ENCODE measurements at places on chromosomes 1 and 21.

GRCh38 chr1:68285046-68285445, 52.7 kb upstream of the WLS start:
- no peak for DNase-seq

GRCh38 chr1:78651241-78651640, 1.6 kb downstream of the IFI44 start:
- no peak for DNase-seq

GRCh38 chr1:8133190-8133589, 107.1 kb upstream of the ERRFI1 start:
- no peak for DNase-seq

DNA sequence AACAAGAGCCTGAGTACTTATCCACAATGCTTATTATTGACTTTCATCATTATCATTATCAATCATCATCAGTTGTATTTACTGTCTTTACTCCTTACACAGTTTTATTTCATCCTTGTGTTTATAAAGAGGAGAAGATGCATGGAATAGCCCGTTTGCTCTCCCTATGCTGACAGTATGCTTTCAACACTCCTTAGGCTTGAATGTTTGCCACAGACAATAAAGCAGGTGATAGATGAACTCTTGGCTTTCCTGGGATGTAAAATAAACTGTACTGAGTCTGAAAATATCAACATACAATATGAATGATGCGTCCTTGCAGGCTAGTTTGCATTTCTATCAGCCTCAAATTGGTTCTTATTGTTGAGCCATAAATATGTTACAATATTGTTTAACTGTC, 891.8 kb upstream of the NCAM2 start:
- no peak for DNase-seq

GRCh38 chr1:207362962-207363860, 41.7 kb downstream of the CD55 start:
- DNase-seq, result no peak

DNA sequence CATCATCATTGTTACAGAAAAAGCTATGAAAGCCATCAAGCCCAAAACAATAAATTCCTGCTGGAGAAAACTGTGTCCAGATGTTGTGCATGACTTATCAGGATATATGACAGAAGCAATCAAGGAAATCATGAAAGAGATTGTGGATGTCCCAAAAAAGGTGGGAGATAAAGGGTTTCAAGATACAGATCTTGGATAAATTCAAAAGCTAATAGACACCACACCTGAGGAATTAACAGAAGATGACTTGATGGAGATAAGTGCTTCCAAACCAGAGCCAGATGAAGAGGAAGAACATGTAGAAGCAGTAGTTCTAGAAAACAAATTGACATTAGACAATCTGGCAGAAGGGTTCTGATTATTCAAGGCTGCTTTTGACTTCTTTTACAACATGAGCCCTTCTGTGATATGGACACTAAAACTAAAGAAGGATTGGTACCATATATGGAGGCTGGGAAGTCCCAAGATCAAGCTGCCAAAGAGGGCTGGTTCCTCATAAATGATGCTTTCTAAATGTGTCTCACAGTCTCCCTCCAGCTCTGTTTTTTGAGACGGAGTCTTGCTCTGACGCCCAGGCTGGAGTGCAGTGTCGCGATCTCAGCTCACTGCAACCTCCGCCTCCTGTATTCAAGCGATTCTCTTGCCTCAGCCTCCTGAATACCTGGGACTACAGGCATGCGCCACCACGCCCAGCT, 32.1 kb upstream of the LRIG2 start:
- DNase-seq, result no peak

- no peak for DNase-seq
These were observed 415.4 kb downstream of the TTLL7 start for GRCh38 chr1:83583351-83584014.

- DNase-seq, result no peak
These were observed 20.1 kb upstream of the TRIM33 start for GRCh38 chr1:114531094-114531493.

DNA sequence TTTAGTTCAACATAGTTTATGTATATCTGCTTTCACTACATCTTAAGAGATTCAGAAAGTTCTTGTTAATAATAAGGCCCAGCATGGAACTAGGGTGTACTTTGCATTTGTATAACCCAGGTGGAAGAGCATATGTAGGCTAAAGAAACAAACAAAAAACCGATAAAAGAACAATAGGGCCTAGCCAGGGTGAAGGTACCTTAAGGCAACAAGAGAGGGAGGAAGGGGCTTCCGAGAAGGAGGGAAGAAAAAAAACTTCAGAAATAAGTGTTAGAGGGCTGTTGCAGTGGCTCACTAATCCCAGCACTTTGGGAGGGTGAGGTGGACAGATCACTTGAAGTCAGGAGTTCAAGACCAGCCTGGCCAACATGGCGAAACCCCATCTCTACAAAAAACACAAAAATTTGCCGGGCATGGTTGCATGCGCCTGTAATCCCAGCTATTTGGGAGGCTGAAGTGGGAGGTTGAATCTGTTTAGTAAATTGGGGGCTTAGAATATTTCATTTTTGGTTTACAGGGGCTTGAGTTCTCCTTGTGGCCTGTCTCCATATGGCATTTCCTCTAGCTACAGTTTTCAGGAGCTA, 4.7 kb upstream of the SPATA45 start:
- DNase-seq, result no peak

DNA sequence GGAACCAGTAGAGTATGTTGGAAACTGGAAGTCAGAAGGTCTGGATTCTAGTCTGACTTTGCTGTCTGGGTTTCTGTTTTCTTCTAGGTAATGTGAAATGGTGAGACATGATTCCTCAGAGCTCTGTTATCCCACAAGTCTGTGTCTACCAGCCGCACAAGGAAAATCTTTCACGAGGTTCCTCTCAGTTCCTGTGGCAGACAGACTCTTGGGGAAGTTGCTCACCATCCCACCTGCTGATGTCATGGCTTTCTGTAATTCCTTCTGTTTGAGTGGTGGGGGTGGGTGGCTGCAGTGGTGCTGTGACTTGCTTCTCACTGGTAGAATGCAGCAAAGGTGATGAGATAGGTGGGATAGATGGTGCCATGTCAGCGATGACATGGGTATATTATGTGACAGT, 17.1 kb upstream of the SCMH1 start:
- DNase-seq, result no peak

GRCh38 chr1:93681101-93681988, at the start of gene BCAR3:
TSS of gene BCAR3 (minus strand) at chr1:93681837. CDS start at chr1:93674930, 6,907 bp downstream.
- no peak for DNase-seq

- no peak for DNase-seq
These were observed 61.6 kb downstream of the HS2ST1 start for GRCh38 chr1:86975993-86976550.

GRCh38 chr1:13702425-13703127, 2.6 kb downstream of the PRDM2 start:
- DNase-seq, result no peak

GRCh38 chr1:154483941-154484803, 17.8 kb upstream of the TDRD10 start:
- DNase-seq, result no peak

GRCh38 chr1:87240661-87241285, 87.9 kb upstream of the LMO4 start:
- DNase-seq, result no peak

DNA sequence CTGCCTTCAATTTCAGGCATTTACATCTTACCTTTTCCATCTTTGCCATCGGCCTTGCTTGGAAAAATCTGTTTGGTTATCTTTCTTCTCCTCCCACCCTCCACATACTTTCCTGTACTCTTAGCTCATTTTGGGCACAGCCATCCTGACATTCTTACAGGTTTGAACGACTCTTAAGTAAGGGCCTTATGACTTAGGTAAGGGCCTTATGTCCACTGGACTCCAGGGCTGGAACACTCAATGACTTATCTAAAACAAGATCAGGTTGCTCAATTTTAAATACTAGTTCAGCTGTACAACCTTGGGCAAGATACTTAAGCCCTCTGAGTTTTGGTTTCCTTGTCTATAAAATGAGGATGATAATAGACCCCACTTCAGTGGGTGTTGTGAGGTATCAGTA, 40.9 kb downstream of the C1orf21 start:
- DNase-seq, result no peak
